NCI-H2171 treated with DMSO at 0.1 percent for 48 hours (cell line): ENCODE measurements at places on chromosomes 3 and 15.

DNA sequence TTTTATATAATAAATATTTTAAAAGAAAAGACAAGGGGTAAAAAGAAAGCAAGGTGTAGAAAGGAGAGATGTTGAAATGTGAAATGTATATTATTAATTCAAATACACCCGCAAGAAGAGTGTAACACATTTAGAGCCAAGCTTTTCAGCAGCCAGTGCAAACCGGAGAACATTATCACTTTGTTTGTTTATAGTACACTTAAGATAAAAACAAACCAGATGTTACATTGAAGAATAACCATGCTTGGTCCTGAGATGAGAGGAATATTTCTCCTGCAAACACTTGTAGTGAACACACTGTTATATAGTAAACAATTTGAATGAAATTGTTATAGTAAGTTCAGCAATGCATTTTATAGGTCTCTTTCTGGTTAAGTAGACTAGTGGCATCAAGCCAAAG is 1441.5 kb downstream of the OTOL1 start:
- DNase-seq = no peak

- no peak for DNase-seq
Observed at GRCh38 chr3:181917027-181917426, 205.3 kb downstream of the SOX2 start.

DNA sequence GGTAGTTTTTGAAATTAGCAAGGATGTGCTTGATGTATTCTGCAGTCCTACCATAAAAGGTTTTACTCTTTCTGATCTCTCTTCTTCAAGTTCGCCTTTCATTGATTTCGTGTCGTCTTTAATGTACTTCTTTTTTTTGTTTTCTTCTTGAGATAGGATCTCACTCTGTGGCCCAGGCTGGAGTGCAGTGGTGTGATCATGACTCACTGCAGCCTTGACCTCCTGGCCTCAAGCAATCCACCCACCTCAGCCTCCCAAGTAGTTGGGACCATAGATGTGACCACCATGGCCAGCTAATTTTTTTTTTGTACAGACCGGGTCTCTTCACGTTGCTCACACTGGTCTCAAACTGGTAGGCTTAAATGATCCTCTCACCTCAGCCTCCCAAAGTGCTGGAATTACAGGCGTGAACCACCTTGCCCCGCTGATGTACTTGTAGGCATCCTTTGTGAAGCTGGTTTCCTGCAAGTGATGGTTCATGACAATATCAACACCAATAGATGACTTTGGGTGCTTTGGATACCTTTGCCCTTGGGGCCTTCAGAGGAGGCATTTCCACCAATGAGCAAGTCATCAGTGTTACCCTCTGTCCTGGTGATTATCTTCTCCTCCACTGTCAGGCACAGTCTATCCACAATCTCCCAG is 28.9 kb upstream of the RNF7 start:
- no peak for DNase-seq

DNA sequence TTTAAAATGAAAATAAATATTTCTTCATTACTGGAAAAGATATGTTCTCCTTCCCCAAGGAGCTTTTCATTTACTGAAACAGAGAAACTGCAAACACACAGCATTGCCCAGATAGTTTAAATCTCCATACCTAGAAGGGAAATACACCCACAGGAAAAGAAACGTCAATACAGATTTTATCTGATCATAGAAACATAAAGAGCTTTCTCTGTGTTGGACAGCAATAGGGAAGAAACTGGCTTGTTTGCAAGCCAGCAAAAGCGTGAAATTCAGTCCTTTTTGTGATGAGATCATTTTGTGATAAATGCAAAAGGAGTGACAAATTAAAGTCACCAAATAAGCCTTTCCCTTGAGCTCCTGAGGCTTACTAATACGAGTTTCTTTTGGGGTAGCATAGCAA is 398.0 kb downstream of the TIGIT start:
- no peak for DNase-seq

DNA sequence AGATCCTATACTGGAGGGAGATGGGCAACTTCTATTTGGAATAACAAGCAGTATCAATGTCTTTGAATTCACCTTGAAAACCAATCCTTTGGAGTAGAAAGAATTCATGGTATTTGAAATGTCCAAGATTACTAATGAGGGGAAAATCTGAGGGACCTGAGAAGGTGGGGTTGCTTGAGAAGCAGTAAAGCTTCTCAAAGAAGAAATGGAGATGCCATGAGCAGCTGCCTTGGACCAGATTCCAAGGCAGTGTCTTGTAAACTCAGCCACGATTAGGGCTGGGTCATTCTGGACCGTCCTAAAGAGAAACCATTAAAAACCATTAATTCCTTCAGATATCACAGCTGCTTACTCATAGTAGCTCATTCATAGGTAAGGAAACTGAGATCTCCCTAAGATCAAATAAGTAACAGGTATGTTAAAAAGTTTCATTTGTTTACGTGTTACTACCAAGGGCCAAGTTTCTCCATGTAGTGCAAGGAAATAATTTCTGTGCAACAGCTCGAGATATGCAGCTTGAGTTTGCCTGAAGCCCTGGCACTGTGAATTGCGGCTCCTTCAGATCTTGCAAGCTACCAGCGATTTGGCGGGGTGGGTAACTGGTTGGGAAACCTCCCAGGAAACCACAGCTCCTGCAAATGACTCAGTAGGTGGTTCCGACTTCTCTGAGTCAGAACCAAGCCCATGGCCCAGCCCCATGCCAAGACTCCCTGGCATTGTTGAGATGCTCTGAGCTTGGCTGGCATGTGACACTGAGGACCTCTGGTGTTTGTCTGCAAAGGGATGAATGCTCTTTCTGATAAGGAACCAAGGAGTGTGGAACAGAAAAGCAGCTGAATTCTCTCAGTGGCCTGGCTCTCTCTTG is 296.8 kb downstream of the RORA start:
- DNase-seq = no peak

GRCh38 chr15:62899090-62899493 is 143.5 kb upstream of the TPM1 start:
- peak; percentile 20 for DNase-seq

GRCh38 chr3:139561959-139562676 is 22.6 kb upstream of the RBP1 start:
- peak; percentile 75 for DNase-seq

DNA sequence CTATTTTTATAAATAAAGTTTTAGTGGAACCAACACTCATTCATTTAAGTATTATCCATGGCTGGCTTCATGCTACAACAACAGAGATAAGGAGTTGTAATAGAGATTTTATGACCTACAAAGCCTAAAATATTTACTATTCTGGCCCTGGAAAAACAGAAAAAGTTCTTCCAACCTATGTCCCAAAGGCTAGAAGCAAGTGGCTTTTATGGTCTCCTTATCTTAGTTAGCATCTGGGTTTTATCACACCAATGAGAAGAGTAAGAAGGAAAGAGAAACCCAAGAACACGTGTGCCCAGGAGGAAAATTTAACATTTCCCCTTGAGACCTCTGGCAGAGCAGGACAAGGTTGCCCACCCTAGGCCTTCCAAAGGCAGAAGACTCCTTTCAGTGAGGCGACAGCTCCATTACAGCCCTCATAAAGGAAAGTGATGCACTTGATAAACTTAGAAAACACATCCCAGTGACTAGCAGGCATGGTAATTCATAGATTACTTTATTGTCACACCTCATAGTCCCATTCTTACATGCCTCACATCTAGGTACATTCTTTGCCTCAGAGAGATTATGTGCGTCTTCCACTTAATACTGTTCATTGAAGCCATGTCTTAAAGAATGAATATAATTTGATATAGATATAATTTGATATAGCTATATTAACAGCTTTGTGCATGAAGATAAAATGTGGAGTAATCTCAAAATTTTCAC is 113.2 kb upstream of the ACP3 start:
- no peak for DNase-seq

DNA sequence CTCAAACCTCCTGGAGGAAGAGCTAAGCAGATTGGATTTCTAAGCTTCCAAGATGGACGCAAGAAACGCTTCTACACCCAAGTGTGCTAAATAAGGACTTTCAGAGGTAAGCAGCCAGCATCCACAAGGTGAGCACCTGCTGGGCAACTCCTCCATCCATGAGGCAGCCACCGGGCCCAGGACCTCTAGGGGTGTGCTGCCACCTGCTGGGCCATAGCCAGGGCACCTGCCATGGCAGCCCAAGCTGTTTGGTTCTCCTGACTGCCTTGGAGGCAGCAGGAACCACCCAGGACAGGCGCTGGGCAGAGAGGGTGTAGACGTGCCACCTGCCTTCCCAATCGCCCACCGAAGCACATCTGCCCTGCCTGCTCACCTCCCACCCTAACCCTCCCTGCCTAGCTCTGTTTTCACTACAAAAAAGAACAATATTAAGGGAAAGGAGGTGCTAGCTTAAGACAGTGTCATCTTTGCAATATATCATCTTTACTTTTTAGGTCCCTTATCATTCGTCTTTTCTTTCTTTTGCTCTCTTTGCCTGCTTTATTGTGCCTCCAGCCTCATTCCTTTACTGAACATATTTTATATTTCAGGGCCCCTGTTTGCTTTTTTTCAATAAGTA is 12.9 kb downstream of the C15orf62 start:
- peak; percentile 86 for DNase-seq

DNA sequence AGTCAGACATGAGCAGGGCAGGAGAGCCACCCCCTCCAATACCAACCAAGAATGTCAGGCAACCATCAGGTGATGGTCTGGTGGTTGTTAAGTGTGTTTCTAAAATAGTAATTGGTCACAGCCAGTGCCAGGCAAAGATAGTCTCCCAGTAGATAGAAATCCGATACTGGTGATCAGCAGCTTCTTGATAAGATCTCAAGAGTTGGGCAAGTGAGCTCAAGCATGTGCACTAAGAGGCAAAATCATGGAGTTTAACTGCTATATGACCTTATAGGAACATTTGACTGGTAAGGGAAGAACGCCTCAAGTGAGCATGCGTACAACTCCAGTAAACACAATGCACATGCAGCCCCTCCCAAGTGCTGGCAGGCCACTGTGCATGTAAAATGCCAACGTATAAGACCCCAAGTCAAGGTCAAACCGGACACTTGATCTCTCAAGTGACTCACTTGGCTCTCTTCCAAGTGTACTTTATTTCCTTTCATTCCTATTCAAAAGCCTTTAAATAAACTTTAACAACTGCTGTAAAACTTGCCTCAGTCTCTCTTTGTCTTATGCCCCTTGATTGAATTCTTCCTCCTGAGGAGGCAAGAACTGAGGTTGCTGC is 36.0 kb upstream of the CBLB start:
- peak; percentile 57 for DNase-seq

DNA sequence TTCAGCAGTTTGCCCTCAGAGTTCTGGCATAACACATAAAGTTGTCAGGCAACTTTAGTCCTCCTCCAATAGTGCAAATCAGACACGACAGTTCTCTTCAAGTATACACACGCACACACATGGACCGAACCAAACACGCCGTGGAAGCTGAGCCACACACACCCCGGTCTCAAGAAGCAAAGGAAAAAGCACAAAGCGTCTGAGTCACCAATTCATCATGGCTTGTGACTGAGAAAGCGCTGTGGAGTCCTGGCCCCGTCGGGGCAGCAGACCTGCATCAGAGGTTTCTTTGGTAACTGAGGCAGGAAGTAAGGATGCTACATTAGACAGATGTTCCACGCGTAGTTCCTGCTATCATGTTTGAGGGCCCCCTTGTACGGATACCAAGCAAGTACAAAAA is 85.7 kb downstream of the VGLL4 start:
- no peak for DNase-seq

GRCh38 chr3:33746416-33747116 is 28.5 kb upstream of the CLASP2 start:
- no peak for DNase-seq

- peak; percentile 24 for DNase-seq
Observed at GRCh38 chr3:150149651-150150051, 179.0 kb upstream of the PFN2 start.

- no peak for DNase-seq
Observed at GRCh38 chr3:145182196-145182911, 978.6 kb downstream of the PLOD2 start.

- no peak for DNase-seq
Observed at GRCh38 chr3:155807823-155808222, 1.7 kb upstream of the C3orf33 start.

- no peak for DNase-seq
Observed at GRCh38 chr3:159938714-159939113, 49.9 kb upstream of the IL12A start.

DNA sequence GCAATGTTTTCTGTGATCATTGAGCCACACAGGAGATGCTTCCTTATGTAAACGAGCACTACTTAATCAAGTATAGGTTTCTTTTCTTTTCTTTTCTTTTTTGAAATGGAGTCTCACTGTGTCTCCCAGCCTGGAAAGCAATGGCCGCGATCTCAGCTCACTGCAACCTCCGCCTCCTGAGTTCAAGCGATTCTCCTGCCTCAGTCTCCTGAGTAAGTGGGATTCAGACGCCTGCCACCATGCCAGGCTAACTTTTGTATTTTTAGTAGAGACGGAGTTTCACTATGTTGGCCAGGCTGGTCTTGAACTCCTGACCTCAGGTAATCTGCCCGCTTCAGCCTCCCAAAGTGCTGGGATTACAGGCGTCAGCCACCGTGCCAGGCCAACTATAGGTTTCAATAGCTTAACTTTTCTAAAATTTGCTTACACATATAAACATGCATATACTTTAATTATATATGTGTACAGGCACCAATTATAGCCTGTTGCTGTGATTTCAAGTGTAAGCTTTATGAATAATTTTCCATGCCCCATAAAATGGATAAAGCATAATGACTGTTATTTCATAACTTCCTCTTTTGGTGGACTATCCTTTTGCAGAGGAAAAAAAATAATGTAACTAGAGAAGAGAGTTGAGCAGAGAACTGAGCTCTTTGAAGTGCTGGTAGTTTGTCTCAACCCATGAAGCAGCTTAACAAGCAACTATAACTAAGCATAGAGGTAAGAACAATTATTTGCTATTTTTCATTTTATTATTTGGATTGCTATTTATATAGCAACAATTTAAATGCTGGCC is 24.8 kb upstream of the MBNL1 start:
- no peak for DNase-seq

GRCh38 chr3:99384596-99384995 is 253.8 kb upstream of the COL8A1 start:
- no peak for DNase-seq
